ENCODE measurements at places on chromosomes 2 and 18.

DNA sequence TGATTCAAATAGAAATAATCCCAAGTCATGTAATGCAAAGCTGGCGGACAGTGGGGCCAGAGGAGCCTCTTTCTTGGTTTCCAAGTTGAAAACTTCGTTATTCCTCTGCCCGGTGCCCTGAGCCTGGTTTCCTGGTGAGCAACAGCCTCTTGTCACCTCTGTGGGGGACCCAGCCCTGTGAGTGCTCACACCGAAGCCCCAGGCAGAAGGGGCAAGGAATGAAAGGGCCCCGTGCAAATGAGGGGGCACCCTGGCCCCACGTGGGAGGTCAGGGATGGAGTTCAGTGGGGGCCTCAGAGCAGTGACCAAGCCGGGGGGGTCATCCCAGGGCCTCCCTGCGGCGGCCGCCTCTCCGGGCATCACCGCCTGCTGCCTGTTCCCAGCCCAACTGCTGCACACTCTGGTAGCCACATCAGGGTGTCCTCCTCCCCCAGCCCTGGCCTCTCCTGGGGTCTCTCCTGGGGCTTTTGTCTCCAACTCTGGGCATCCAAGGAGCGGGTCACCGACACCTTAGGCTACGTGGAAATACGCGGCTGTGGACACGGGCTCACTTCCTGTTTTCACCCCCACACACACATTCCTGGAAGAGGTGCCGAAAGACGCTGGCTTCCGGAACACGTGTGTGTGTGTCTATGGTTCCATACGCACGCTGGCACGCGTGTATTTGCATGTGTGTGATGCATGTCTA lies 64.5 kb downstream of the TWIST2 start:
- no peak for DNase-seq

GRCh38 chr2:8548065-8548618 lies 133.7 kb upstream of the ID2 start:
- no peak for DNase-seq

- no peak for DNase-seq
Observed at GRCh38 chr2:23593752-23594459, 208.9 kb downstream of the KLHL29 start.

DNA sequence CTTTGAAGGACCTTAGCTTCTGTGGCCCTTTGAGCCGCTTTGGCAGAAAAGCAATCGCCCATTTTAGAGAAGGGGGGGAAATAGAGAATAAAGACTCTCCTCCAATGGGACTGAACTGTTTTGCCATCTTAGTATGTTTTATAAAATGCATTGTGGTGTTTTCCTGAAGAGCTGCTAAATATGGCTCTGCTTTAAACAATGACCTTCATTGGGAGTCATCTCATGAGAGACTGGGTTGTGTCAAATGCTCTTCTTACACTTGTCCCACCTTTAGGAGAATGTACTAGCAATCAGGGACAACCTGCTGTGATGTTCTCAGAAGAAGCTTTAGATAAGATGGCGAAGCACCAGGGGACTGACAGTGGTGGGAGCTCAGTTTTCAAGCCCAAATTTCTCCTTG lies 418.9 kb upstream of the POU3F3 start:
- no peak for DNase-seq

- DNase-seq = no peak
Observed at GRCh38 chr2:54546923-54547720, 91.0 kb downstream of the SPTBN1 start.

GRCh38 chr2:128178650-128179460 lies 87.9 kb downstream of the UGGT1 start:
- DNase-seq = no peak

DNA sequence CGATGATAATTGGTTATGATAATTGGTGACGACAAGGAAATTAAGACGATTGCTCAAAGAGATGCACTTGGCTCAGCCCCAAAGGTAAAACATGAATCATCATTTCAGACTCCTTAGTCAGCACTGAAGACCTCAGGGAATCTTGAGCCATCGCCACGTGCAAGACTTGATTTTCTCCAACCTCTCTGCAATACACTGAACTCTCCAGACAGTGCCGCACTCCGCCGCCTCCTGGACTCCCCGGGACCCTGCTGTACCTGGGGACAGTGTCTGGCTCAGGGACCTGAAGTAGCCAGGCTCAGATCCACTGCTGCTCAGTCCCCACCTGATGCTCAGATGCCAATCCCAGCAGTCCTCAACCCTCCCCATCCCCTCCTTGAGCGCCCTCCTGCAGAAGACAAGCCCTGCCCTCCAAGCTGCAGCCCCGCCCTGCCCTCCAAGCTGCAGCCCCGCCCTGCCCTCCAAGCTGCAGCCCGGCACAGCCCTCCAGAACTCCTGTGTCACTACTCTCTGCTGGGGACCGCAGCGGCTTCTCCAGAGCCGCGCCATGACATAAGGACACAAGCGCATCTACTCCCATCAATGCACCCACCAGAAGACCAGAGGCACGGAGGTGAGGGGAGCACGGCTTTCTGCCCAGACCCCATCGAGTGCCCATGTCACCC lies 1.1 kb downstream of the TMEM18 start:
- DNase-seq = peak; percentile 79

DNA sequence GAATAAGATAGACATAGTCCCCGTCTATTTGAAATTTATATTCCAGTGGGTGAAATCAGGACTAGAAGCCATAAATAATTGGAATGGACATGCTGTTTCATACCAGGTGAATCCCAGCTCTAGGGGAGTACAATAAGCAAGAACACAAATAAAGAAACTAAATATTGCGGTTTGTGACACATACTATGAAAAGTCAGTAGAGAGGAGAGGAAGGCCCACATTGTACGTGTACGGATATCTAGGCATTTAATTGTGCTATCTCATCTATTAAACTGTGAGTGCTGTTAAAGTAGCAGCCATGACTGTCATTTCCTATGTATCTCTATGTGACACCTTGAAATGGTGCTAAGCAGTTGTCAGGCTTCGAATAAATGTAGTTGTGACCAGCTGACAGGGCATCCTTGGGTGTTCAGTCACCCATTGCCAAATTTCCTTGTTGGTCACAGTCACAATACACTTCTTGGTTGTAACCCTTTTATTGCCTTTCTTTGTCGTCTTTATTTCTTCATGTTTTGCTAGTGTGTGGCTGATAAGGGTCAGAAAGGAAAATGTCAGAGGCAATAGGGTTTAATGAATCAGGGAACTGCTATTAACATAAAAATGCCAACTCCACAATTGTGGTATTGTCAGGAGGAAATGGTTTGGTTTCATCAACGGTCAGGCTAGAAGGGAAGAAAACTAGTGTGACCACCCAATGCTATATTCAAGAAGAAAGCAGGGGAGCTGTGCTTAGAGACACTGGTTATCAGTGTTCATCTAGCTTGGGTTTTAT lies 31.5 kb downstream of the CPO start:
- no peak for DNase-seq

All from NCI-H187 (cell line).